ENCODE measurements at places on chromosomes 6 and 20.

DNA sequence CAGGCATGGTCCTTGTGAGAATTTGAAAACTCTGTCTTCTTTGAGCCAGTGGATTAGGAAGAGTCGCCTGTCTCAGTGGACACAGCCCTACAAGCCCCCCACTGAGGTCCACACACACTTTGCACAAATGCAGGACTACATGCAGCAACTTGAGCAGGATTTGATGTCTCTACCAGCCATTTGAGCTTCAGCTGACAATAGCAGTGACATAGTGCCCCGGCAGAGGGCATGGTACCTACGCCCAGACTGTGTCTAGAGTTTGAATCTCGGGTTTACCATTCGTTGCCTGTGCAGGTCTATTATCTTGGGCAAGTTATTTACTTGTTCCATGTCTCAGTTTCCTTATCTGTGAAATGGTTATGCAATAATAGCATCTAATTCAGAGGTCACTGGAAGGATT, 580.1 kb downstream of the TFAP2B start:
- H3K27ac ChIP-seq = no peak overlapping the region
- no peaks in the 10 kb centered on the region for H3K4me1 ChIP-seq
- H3K27me3 ChIP-seq = no peaks in the 10 kb centered on the region

DNA sequence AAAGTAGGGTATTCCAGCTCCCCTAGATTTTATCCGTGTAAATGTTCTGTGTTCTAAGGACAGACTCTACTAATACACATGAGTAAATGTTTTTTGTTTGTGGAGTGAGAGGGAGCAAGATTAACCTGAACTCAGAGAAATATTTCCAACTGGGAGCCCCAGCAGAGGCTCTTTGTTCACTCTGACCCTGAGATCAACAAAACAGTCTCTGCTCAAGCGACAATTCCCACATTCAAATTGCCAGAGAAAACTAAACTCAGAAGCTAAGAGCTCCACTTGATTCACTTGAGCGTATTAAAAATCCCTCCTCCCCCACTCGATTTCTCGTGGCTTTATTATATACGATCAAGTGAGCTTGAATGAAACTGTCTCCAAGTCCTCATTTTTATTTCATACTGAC, 413.9 kb upstream of the JARID2 start:
- H3K36me3 ChIP-seq = peaks cover 6% of the 10 kb centered on the region
- no peak overlapping the region for H3K4me3 ChIP-seq
- H3K4me1 ChIP-seq = peaks cover 33% of the 10 kb centered on the region
- H3K27ac ChIP-seq = no peak overlapping the region
- peaks cover 1% of the 10 kb centered on the region for H3K27me3 ChIP-seq

DNA sequence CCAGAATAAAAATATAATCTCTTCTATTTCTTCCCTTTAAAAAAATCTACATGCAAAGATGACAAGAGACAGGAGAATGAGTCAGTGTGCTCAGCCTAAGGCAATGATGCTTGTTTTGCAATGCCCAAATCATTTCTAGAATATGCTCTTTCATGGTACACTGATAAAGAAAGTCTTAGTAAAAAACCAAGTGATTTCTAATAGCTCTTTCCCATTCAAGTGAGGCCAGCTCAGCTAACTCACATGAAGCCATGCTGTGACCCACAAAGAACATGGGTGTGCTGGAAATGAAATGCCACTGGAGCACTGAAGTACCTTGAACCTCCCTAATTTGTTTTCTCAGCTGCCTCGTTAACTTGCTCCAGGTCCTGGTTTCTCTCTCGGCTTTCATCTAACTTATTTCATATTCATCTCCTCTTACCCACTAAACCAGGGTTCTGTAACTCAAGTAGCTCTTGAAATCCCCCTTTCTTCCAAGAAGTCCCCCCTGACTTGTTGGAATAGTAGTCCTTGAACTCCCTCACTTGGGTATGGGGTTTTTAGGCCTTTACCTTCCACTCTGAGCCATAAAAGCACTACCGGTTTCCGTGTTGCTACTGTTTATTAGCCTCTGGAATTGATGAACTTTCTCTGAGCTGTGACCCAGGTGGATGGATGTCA, 92.7 kb downstream of the IRF4 start:
- H3K4me3 ChIP-seq = peak overlapping the region; percentile 22
- no peaks in the 10 kb centered on the region for H3K4me1 ChIP-seq
- no peak for DNase-seq
- peaks cover 26% of the 10 kb centered on the region for H3K36me3 ChIP-seq

DNA sequence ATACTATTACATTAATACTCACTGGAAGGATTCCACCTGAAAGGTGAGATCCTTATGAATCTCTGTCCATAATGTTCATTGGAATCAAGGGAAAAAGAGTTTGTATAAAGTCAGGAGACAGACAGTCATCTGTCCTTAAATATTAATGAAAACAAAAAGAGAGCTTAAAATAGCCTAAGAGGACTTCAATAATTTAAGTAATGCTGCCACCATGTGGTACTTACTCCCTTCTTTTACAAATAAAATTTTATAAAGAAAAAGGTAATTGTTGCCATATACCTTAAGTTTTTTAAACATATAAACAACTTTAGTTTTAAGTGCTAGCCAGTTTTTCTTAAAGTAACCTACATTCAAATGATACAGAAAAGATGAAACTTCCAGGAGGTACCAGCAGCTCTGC, 5.1 kb downstream of the BLOC1S5 start:
- no peak overlapping the region for H3K27ac ChIP-seq
- DNase-seq = no peak
- peaks cover 3% of the 10 kb centered on the region for H3K4me1 ChIP-seq
- H3K4me3 ChIP-seq = no peak overlapping the region

DNA sequence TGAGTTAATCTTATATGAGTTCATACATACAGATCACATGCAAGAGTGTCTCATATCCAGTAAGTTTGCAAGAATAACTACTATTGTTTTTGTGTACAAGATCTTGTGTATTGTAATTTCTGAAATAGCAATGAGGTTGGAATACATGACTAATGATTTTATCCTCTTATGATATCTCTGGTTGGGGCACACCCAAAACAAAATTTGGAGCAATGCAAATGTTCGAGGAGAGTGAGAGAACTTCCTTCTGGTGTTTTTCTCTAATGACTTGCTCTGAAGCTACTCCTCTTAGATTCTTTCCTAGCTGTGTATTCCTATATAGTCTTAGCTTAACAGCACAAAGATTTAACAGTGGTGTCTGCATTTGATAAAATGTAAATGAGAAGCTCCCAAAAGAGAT, 252.5 kb downstream of the LAMA2 start:
- DNase-seq = no peak
- H3K4me1 ChIP-seq = peaks cover 28% of the 10 kb centered on the region
- H3K4me3 ChIP-seq = no peak overlapping the region

DNA sequence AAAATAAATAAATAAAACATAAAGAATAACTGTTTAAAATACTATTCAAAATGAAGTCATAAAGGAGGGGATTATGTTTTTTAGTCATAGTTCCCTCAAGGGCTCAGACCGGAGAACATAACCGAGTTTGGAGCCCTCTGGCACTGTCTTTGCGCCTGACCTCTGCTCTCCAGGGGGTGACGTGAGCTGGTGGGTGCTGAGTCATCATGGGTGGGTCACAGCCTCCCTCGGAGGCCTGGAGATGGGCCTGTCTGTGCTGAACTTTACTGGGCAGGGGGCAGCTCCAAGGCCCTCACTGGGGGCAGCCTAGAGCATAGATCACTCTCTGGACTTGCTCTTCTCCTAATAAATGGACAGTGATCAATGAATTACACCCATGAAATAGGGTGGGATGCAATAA, 3.1 kb upstream of the MAVS start:
- H3K4me1 ChIP-seq = peaks cover 29% of the 10 kb centered on the region
- H3K4me3 ChIP-seq = no peak overlapping the region
- peak overlapping the region; percentile 42 for H3K27ac ChIP-seq
- peaks cover 5% of the 10 kb centered on the region for H3K27me3 ChIP-seq

DNA sequence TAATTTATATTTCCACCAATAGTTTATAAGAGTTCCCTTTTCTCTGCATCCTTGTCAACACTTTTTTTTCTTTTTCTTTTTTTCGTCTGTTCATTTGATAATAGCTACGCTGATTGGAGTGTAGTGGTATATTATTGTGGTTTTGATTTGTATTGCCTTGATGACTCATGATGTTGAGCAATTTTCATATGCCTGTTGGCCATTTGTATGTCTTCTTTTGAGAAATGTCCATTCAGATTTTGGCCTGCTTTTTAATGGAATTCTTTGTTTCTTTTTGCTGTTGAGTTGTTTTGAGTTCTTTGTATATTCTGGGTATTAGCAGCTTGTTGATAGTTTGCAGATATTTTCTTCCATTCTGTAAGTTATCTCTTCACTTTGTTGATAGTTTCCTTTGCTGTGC, 773.4 kb downstream of the KIF16B start:
- no peak overlapping the region for H3K4me3 ChIP-seq
- H3K36me3 ChIP-seq = no peaks in the 10 kb centered on the region
- H3K27ac ChIP-seq = no peak overlapping the region
- H3K27me3 ChIP-seq = no peaks in the 10 kb centered on the region
- no peak for DNase-seq

GRCh38 chr20:57426271-57426689, 35.1 kb downstream of the RBM38 start:
- H3K36me3 ChIP-seq = no peaks in the 10 kb centered on the region
- H3K27me3 ChIP-seq = no peaks in the 10 kb centered on the region
- no peaks in the 10 kb centered on the region for H3K4me1 ChIP-seq

DNA sequence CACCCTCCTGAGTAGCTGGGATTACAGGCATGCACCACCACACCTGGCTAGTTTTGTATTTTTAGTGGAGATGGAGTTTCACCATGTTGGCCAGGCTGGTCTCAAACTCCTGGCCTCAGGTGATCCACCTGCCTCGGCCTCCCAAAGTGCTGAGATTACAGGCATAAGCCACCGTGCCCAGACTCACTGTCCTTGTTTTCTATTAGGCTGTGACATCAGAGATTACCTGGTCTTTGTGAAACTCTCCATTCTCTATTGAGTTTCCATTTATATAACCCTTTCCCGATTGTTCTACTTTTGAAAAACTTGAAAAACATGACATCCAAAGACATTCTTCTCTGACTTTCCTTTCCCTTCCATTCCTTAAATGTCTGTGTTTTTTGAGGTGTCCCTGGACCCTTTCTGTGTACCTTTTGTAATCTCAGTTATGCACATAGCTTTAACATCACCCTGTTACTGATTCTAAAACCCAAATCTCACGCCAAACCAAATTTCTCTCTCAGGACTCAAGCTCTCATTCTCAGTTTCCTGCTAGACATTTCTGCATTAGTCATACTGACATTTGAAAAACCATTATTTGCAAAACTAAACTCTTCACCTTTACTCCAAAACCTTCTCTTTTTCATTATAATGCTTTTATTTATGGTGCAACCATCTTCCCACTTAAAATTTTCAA, 137.0 kb downstream of the KHDC1L start:
- DNase-seq = no peak
- H3K36me3 ChIP-seq = no peaks in the 10 kb centered on the region
- peaks cover 4% of the 10 kb centered on the region for H3K27me3 ChIP-seq
- no peak overlapping the region for H3K27ac ChIP-seq

DNA sequence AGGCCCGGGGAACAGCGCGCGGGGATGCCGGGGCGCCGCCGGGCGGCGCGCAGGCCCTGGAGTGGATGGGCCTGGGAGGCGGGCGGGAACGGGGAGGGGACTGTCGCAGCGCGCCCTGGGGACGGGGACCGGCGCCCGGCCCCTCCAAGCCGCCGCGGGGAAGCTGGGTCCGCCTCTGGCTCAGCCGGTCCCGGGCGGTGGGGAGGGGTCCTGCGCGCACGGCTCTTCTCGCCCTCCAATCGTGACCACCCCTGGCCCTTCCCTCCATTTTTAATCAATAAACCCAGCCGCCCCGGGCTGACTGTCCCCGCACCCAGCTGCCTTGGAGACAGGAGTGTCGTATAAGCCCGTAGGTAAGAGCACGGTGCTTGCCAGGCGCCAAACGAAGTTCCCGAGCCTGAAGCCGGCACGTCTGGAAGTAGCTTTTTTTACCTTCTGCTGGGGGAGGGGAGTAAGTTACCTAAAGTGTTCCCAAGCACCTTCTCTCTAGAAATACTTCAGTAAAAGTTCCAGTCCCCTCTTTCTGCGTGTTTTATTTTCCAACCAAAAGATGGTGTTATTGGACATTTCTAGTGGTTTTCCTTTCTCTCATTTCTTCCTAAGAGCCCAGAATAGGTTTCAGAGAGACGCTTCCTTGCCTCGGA, 780 bp upstream of the TAF4 start:
- peaks cover 17% of the 10 kb centered on the region for H3K4me1 ChIP-seq
- peak; percentile 67 for DNase-seq
- H3K27me3 ChIP-seq = peaks cover 27% of the 10 kb centered on the region
- peak overlapping the region; percentile 95 for H3K4me3 ChIP-seq

GRCh38 chr6:157699777-157700636, 123.0 kb upstream of the SNX9 start:
- H3K4me1 ChIP-seq = peaks cover 7% of the 10 kb centered on the region
- no peak overlapping the region for H3K4me3 ChIP-seq
- no peak overlapping the region for H3K27ac ChIP-seq
- H3K36me3 ChIP-seq = peaks cover 11% of the 10 kb centered on the region
- DNase-seq = no peak
- peaks cover 18% of the 10 kb centered on the region for H3K27me3 ChIP-seq

DNA sequence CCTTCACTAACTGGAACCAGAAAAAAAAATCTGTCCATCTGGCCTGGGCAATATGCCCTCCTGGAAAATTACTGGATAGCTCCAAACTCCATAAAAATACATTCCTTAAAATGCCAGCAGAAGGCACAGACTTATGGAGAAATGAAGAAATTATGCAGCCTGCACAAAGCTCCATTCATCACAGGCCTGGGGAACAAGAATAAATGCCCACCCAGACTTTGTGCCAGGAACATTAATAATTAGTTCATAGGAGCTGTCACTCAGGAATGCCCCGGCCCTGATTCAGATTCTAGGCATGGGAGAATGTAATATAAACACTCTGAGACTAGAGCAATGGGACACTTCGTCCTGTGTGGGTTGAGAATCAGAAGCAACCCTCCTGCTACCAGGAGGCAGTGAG, 199.3 kb downstream of the OTOR start:
- H3K36me3 ChIP-seq = no peaks in the 10 kb centered on the region
- peaks cover 1% of the 10 kb centered on the region for H3K27me3 ChIP-seq
- peaks cover 8% of the 10 kb centered on the region for H3K4me1 ChIP-seq
- H3K27ac ChIP-seq = no peak overlapping the region
- DNase-seq = no peak

DNA sequence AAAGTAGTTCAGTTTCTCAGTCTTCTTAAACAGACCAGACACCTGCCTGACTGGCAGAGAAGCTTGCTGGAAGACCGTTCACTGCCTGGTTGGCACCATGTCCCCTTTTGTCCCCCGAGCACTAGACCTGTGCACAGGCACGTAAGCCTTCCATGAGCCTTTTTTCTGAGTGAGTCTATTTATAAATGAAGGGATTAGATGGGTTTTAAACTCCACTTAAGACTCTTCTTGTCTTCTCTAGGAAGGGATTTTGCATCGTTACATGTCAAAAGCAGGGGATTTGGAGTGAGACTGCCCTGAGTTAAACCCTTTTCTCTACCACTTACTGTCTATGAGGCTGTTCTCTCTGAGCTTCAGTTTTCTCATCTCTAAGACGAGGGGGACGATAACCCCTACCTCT, 37.6 kb downstream of the STK35 start:
- peaks cover 2% of the 10 kb centered on the region for H3K27me3 ChIP-seq
- peaks cover 6% of the 10 kb centered on the region for H3K36me3 ChIP-seq
- no peak for DNase-seq
- H3K27ac ChIP-seq = no peak overlapping the region
- no peak overlapping the region for H3K4me3 ChIP-seq
- H3K4me1 ChIP-seq = no peaks in the 10 kb centered on the region

GRCh38 chr20:19081937-19082336, 130.5 kb upstream of the SLC24A3 start:
- no peaks in the 10 kb centered on the region for H3K27me3 ChIP-seq
- DNase-seq = no peak
- H3K4me1 ChIP-seq = no peaks in the 10 kb centered on the region
- no peak overlapping the region for H3K27ac ChIP-seq
- no peak overlapping the region for H3K4me3 ChIP-seq

GRCh38 chr6:144265061-144265357, 20.1 kb upstream of the UTRN start:
- peaks cover 21% of the 10 kb centered on the region for H3K4me1 ChIP-seq
- peak overlapping the region; percentile 93 for H3K27ac ChIP-seq
- H3K36me3 ChIP-seq = no peaks in the 10 kb centered on the region
- no peak for DNase-seq

Measured in endothelial cell (in vitro differentiated cells).